ENCODE measurements at places on chromosomes 5 and 9.
A peak's percentile ranks its signal among the peaks of the same experiment; 100 is the strongest.

DNA sequence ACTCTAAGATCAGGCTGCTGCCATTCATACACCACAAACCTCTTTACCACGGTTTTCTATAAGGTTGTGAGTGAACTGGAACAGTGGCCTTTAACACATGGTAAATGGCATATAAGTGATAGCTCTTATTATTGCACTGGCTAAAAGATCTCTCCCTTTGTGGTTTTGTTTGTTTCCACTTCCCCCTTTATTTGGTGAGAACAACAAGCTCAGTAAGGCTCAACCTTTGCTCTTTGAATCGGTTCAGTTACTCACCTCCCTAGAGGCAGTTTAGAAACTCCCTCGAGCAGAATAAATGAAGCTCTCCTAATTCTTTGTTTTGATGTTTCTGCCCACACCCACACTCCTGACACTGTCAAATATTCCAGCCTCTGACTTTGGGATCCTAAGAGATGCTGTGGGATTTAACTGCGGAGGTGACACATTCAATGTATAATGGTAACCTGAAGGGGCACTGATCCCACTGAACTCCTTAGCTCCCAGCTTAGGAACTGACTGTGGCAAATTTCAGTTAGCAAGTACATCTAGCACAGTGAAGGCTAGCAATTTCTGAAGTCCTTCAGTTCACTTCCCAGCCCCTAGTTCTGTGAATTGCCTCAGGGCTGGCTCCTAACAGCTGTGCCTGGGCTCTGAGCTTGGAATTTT lies 22.5 kb upstream of the RAD23B start:
- peaks cover 18% of the 10 kb centered on the region for H3K4me1 ChIP-seq
- peak overlapping the region; percentile 16 for H3K27ac ChIP-seq
- no peaks in the 10 kb centered on the region for H3K36me3 ChIP-seq
- DNase-seq: peak; percentile 71
- H3K27me3 ChIP-seq: no peaks in the 10 kb centered on the region

GRCh38 chr9:120773256-120773655 lies 20.0 kb downstream of the FBXW2 start:
- H3K4me1 ChIP-seq: no peaks in the 10 kb centered on the region
- H3K27ac ChIP-seq: no peak overlapping the region
- H3K36me3 ChIP-seq: peaks cover 14% of the 10 kb centered on the region
- H3K4me3 ChIP-seq: no peak overlapping the region
- no peaks in the 10 kb centered on the region for H3K27me3 ChIP-seq

DNA sequence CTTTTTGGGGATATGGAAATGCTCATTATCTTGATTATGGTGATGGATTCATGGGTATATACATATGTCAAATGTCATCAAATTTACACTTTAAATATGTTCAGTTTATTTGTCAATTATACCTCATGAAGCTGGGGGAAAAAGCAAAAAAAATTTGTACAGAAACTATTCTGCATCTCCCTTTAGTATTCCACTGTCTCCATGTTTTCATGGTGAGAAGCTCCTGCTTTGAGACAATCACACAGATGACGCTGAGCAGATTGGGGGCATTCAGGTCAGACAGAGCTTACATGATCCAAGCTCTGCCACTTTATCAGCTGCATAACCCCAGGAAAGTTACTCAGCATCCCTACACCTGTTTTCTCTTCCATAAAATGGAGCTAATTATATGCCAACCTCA lies 101.5 kb downstream of the PLPPR1 start:
- H3K27ac ChIP-seq: no peak overlapping the region
- H3K4me1 ChIP-seq: peaks cover 16% of the 10 kb centered on the region
- DNase-seq: no peak
- H3K36me3 ChIP-seq: no peaks in the 10 kb centered on the region
- H3K27me3 ChIP-seq: no peaks in the 10 kb centered on the region
- no peak overlapping the region for H3K4me3 ChIP-seq

DNA sequence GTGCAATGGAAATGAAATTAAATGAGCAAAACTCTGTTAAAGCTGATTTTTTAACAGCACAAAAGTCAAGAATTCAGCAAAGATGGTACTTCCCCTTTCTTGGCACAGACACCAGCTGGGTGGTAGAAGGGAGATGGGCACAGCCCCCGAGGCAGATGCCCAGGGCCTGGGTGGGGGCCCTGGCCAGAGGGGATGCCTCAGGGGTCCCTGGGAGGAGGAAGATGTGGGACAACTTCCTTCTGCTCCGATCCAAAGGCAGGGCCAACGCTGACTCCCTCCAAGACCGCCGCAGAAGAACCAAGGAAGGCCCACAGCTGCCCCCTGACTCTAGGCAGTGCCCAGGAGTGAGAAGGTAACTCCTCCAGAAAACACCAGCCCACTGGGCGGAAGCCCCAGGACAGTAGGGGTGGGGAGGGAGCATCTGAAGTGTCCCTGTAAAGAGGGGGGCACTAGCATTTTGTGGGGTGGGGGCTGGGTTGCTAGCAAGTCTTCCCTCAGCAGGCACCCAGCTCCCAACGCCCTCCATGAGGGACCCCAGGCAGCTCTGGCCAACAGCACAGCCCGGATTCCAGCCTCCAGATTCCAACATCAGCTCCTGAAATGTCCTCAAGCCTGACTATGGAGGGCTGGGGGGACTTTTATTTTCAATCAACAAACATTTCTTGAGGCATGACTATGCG lies 4.9 kb downstream of the NACC2 start:
- H3K4me1 ChIP-seq: peaks cover 38% of the 10 kb centered on the region
- H3K36me3 ChIP-seq: no peaks in the 10 kb centered on the region
- H3K27ac ChIP-seq: no peak overlapping the region
- H3K4me3 ChIP-seq: no peak overlapping the region
- peak; percentile 0 for DNase-seq
- H3K27me3 ChIP-seq: peaks cover 15% of the 10 kb centered on the region

- no peaks in the 10 kb centered on the region for H3K36me3 ChIP-seq
- H3K27ac ChIP-seq: no peak overlapping the region
- no peaks in the 10 kb centered on the region for H3K27me3 ChIP-seq
- DNase-seq: no peak
- no peaks in the 10 kb centered on the region for H3K4me1 ChIP-seq
Measured at GRCh38 chr9:138112090-138112748, 234.6 kb downstream of the CACNA1B start.
